ENCODE measurements at places on chromosomes 3 and 15. TPM values are rescaled to one million over a fixed set of nuclear protein-coding genes. Genes with fewer than 3 reads are reported as not detected.

GRCh38 chr15:34332553-34333120 lies 4.9 kb downstream of the SLC12A6 start:
- DNase-seq, result no peak

GRCh38 chr3:45180899-45181298 lies 34.7 kb upstream of the CDCP1 start:
- no peak for DNase-seq

DNA sequence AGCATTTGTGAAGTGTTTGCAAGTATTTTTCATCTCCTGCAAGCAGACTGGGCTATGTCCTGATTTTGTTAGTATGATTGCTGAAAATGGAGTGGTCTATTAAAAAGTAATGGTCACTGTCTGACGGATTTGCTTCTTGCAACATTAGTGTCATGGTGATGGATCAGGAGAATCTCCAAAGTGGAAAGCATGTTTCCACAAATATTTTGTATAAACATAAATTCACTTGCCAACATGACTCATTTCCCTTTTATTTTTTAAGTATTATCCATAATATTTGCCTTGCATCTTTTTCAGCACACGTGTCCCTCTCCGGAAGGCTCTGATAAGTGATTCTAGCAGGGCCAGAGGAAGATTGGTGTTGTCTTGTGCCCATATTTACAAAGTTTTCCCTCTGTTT lies 27.4 kb upstream of the CACNA2D3 start:
- DNase-seq, result no peak

DNA sequence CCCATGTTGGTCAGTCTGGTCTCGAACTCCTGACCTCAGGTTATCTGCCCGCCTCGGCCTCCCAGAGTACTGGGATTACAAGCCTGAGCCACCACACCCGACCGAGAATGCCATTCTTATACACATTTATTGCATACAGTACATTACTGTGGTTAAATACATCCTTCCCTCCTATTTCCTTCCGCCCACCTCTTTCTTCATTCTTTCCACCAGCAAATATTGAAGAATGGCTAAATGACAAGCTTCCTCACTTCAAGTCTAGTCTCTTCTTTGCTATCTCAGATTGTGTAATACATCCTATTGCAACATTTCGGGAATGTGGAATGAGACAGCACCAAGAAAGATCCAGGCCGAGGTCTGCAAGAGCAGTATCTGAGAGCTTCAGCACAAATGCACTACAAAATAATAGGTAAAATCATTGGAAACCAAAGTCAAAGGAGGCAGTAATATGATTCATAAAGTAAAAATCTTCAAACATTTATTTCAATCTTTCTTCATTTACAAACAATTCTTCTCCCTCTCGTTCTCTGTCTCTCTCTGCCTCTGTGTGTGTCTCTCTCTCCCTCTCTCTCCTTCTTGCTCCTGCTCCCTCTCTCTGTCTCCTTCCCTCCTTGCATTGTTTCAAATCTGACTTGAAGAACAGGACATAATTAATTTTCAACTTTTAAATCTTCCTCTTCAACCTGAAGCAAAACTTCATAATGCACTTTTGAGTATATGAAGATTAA lies 94.7 kb upstream of the TGFBR2 start:
- peak; percentile 95 for DNase-seq

- no peak for DNase-seq
These were observed 8.7 kb upstream of the PTX3 start for GRCh38 chr3:157427901-157428300.

- DNase-seq, result no peak
These were observed 406.9 kb downstream of the NR2F2 start for GRCh38 chr15:96737408-96737807.

DNA sequence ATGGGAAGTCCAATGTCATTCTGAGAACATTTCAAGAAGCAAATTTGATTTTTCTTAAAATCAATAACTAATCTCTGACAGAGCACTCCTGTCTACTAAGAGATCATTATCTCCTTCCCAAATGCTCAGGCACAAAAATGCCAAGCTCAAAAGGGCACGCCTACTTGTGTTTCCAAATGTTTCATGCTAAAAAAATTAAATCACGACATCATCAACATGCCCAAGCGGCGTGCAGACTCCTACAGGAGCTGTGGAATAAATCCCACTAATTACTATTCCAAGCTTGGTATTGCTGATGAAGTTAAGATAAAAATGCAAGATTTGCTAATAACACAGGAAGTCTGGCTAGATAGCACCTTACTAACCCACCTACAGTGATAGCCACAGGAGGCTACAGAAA lies 140.8 kb downstream of the OSBPL10 start:
- no peak for DNase-seq

DNA sequence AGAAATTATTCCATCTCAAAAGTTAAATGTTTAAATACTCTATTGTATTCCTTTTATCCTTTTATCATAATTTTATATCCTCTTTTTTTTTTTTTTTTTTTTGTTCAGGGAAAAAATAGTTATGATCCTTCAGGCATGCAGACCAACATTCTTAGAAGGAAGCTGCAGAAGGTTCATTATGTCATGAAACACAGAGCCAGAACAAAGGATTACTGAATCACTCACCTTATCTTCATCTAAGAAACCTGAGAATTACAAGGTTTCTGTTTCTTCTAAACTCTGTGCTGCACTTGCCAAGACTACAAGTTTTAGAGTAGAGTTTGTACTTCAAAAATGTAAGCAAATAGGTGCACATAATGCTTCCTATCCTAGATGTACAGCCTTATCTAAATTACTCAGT lies 3.3 kb downstream of the PLCH1 start:
- no peak for DNase-seq

DNA sequence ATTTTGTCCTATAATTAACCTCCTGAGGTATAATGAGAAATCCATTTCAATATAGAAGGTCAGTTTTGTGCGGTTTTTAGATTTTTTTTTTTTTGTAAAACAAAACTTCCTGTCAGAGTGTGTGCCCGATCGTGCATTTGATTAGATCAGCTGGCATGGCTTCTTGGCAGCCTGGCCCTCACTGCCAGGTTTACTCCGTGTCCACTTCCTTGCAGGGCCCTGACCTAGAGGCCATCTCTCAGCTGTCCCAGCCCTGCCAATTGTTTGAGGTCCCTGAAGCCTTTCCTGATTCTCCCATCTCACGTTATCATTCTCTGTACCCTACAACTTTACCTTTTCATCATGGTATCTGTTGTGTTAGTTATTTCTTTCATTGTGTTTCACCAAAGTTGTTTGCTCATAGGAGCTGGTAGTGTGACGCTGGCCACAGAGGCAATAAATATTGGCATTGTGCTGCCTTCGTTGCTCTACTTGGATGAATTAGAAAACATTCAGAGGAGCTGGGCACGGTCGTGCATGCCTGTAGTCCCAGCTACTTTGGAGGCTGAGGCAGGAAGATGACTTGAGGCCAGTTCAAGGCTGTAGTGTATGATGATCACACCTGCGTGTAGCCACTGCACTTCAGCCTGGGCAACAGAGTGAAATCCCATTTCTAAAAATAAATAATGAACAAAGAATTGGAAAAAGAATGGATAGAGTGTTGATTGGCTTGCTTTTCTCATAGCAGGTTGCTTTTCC lies 202.0 kb downstream of the GHSR start:
- DNase-seq, result no peak

Gene COL6A5
- not detected for total RNA-seq
